ENCODE measurements at places on chromosomes 6 and 20.

DNA sequence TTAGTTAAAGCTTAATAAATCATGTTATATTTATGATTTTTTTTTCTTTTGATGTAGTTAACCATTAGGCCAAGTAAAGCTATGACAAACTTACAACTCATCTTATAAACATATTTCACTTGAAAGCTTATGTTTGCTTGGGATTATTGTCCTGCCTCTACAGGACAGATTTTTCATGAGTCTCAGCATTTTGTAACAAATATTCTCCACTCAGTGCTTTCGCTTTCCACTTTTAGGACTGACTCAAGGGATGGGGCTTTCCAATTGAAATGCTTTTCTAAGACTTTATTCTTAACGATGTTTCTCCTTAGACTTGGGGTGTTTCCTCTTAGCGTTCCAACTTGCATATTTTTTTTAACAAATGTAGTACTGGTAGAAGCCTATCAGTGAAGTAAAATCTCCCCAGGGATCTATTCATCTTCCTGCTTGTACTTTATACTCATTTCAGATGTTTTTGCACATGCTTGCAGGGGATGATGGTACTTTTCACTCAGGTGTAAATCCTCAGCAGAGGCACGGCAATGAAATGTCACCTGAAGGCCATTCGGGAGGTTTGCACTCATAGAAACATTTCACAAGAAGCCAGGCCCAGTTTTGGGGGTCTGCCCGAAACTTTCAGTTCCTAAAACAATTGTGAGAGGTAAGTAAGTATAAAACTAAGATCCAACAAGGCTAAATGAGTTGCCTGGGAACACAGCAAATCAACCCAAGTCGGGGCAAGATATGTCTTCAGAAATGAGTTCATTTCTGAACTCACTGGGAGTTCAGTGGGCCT lies 298.1 kb upstream of the FOXQ1 start:
- no peak for DNase-seq

- no peak for DNase-seq
Measured at GRCh38 chr6:111301946-111302345, 181.1 kb downstream of the REV3L start.

- DNase-seq, result peak; percentile 32
Measured at GRCh38 chr20:50580016-50580747, 70.0 kb downstream of the PTPN1 start.

- DNase-seq, result no peak
Measured at GRCh38 chr20:42027746-42028268, 409.6 kb upstream of the CHD6 start.

GRCh38 chr6:70686548-70687133 lies 19.0 kb downstream of the SMAP1 start:
- no peak for DNase-seq

GRCh38 chr6:81761197-81761596 lies 8.7 kb upstream of the TENT5A start:
- no peak for DNase-seq

GRCh38 chr6:36682328-36683144 lies 4.0 kb downstream of the CDKN1A start:
- DNase-seq, result peak; percentile 11

DNA sequence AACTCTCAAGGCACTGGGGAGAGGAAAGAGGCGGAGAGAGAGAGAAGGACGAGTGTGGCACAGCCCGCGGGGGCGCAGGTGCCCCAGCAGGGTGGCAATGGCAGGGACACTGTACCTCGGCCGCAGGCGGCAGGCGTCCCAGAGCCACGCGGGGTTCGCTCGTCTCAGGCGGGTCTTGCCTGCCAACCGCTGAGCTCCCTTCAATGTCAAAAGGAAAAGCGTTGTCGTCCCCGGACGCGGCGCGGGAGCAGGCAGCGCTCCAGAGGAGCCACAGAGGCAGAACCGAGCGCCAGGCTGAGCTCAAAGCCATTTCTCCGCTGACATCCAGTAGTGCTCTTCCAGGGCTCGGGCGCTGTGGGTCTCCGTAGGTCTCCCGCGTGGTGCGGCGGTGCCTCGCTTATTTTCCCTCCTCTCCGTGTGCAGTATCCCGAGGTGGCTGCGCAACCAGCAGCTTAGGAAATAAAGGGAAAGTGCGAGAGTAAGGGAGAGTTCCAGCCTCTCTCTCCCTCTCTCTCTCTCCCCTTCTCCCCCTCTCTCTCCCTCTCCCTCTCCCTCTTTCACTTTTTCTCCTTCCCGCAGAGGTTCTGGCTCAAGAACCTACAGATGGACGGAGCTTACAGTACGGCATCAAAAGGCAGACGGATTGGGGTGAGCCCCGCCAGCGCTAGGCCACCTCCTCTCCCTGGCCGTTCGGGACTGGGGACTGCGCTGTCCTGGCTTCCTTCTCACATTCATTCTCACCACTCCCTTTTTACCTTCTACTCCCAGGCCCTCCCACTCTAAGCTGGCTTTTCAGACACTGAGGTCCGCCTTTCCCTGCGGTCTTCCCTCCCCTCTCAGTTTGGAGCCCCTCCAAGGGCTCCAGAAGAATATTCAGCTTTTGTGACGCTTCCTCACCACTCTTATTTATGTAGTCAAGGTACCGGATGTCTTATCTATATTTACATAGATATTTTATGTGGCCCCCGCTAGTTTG lies at the start of gene LAMA4:
TSS of gene LAMA4 (minus strand) at position 727 of the 976 bp plus-strand sequence. CDS start at position 310, 417 bp downstream.
- no peak for DNase-seq

DNA sequence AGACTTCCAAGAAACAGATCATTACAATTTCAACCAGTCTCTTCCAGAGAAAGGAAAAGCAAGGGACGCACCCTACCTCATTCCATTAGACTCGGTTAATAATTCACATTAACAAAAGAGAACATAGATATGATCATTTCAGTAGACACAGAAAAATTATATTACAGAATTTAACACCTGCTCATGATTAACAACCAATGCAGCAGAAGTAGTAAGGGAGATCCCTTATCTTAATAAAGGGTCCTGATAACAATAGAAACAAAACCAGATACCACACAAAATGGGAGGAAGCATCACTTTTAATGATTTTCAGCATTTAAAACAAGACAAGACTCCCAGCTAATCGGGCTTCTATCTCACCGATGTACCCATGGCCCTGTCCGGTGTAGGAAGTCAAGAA lies 215.0 kb downstream of the TBC1D7 start:
- DNase-seq, result no peak

- no peak for DNase-seq
Measured at GRCh38 chr6:90846824-90847223, 260.0 kb upstream of the MAP3K7 start.

GRCh38 chr6:83615025-83615999 lies 93.6 kb downstream of the SNAP91 start:
- no peak for DNase-seq

DNA sequence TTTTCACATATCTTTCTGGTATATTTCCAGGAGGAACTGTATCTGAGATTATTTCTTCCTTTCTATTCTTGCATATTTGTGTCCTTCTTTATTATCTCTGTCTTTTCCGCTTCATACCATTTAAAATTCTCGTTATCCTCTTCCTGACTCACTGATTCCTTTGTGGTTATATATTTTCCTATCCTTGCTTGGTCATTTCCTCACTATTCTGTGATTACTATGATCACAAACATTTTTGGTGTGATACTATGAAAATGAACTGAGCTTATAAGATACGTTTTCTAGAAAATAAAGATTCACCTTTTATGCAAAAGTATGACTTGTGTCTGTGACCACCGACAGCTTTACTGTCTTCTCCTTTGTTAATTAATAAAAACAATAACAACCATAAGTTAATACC lies 26.5 kb upstream of the MYCT1 start:
- DNase-seq, result no peak

DNA sequence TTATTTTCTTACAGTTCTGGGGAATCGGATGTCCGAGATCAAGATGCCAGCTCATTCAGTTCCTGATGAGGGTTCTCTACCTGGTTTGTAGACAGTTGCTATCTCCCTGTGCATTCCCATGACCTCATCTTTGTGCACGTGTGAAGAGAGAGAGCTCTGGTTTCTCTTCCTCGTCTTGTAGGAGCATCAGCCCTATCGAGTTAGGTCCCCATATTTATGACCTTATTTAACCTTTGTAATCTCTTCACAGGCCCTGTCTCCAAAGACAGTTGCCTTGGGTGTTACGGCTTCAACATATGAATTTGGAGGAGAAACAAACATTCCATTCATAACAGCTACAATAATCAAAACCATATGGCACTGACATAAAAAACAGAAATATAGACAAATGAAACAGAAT lies 455.3 kb downstream of the HACE1 start:
- no peak for DNase-seq

DNA sequence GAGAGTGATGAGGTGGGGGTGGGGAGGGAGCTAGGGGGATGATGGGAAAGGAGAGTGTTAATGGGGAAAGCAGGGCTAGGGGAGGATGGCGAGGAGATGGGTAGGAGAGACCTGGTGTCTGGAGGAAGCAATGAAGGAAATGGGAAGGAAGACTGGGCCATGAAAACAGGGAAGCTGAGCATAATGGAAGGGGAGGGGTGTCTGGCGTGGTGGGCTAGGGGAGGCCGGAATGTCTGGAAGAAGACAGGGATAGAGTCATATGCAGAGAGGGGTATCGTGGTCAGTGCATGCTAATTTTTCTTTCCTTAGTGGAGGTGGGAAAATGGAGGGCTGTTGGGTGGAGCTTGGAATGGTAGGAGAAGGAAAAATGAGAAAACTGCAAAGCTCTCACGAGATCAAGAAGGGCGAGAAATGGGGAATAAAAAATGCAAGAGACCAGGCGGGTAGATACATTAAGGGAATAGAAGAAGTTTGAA lies 423 bp downstream of the KLHDC3 start:
- no peak for DNase-seq

GRCh38 chr6:7137335-7138045 lies 29.7 kb downstream of the RREB1 start:
- no peak for DNase-seq

DNA sequence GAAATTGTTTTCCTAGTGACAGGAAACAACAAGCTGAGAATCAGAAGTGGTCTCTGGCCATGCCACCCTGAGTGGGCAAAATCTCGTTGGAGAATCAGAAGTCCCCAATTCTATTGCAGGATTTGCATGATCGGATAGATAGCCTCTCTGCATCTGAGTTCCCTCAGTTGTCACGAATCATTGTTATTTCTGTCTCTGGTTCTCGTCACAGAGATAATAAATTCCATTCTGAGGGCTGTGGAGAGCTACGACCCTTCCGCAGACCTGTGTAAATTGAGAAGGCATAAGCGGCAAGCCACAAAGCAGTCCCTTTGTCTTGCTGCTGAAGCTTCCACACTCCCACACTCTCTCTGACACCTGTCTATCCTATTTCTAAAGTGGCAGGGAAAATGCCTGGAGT lies 102.4 kb upstream of the CNR1 start:
- no peak for DNase-seq

DNA sequence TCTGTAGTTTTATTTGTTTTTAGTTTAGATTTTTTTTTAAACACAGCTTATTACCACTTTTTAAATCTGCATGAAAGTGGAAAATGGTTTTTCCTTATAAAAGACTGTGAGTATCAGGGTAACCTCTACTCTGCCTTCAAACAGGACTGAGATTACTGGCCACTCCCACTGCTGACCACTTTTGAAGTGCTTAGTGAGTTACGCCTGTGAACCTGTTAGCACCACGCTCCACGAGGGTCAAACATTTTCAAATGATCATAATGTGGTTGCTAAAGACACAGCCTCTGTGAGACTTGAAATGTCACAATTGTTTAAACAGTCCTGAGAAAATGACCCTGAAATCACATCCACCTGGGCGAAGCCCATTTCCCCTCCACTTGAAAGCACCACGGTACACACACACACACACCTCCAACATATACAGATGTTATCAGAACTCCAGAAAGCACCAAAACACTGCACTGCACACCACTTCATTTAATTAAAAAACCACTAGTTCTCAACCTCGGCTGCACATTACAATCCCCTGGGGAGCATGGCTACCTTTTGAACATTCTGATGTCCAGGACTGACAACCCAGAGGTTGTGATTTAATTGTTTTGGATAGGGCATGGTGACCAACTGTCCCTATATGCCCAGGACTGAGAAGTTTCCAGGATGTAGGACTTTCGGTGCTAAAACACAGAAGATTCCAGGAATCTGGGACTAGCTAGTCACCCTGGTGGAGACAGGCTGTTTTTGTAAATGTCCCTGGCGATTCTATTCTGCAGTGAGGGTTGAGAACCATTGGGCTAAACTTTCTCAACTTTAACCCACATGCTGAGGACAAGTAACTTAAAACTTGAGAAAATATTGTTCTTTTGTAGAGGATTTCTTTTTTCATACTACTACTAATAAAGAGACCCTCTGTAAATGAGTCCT lies 176.4 kb upstream of the MYLIP start:
- DNase-seq, result no peak

GRCh38 chr6:147395158-147395557 lies 113.3 kb upstream of the SAMD5 start:
- DNase-seq, result no peak

GRCh38 chr20:1500496-1500895 lies 9.3 kb upstream of the SIRPB2 start:
- DNase-seq, result no peak

DNA sequence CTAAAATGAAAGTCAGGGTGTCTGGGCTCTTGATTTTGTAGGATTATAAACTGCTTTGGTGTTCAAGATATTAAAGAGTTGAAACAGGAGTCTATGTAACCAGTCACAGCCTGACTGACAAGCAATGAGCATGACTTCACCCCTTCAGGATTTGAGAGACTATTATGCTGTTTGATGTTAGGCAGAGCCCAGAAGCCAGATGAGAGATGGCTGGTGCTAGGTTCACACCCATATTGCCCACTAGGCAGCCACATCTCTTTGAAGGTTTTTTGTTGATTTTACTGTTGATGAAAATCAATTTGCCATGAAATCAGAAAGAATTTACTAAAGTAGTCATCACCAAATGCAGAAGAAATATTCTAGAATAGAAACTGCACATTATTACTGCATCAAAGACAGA lies 243.6 kb downstream of the KHDRBS2 start:
- no peak for DNase-seq

- DNase-seq, result no peak
Measured at GRCh38 chr6:143629104-143630080, 48.4 kb upstream of the PHACTR2 start.

- DNase-seq, result no peak
Measured at GRCh38 chr6:87671555-87672029, 30.4 kb downstream of the AKIRIN2 start.

GRCh38 chr6:136208783-136209182 lies 41.3 kb downstream of the MTFR2 start:
- DNase-seq, result no peak

GRCh38 chr6:87723170-87724078 lies 21.4 kb upstream of the AKIRIN2 start:
- DNase-seq, result no peak

- DNase-seq, result no peak
Measured at GRCh38 chr6:159252955-159253508, 83.8 kb downstream of the FNDC1 start.

Measured in effector CD8-positive, alpha-beta T cell (primary cell).